ENCODE measurements at places on chromosomes 1 and 21. TPM values are rescaled to one million over a fixed set of nuclear protein-coding genes. Genes with fewer than 3 reads are reported as not detected.

DNA sequence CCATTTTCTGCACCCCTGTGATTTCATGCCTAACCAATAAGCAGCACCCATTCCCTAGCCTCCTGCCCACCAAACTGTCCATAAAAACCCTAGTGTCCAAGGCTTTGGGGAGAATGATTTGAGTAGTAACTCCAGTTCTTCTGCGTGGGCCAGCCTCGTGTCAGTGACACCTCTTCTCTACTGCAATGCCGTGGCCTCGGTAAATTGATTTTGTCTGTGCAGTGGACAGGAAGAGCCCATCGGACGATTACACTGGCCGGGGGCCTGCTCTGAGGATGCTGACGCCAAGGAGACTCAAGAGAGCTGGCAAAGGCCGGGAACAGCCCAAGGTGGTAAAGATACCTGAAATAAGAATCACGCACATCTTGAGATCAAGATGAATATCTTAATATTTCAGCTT is 29.3 kb downstream of the RSPH1 start:
- no peaks in the 10 kb centered on the region for H3K36me3 ChIP-seq
- H3K4me3 ChIP-seq, result no peak overlapping the region
- no peak overlapping the region for H3K27ac ChIP-seq

- no peak for DNase-seq
- H3K36me3 ChIP-seq, result no peaks in the 10 kb centered on the region
- H3K4me3 ChIP-seq, result no peak overlapping the region
- no peaks in the 10 kb centered on the region for H3K27me3 ChIP-seq
- no peak overlapping the region for H3K27ac ChIP-seq
Observed at GRCh38 chr1:113396102-113396501, 5.8 kb downstream of the MAGI3 start.

DNA sequence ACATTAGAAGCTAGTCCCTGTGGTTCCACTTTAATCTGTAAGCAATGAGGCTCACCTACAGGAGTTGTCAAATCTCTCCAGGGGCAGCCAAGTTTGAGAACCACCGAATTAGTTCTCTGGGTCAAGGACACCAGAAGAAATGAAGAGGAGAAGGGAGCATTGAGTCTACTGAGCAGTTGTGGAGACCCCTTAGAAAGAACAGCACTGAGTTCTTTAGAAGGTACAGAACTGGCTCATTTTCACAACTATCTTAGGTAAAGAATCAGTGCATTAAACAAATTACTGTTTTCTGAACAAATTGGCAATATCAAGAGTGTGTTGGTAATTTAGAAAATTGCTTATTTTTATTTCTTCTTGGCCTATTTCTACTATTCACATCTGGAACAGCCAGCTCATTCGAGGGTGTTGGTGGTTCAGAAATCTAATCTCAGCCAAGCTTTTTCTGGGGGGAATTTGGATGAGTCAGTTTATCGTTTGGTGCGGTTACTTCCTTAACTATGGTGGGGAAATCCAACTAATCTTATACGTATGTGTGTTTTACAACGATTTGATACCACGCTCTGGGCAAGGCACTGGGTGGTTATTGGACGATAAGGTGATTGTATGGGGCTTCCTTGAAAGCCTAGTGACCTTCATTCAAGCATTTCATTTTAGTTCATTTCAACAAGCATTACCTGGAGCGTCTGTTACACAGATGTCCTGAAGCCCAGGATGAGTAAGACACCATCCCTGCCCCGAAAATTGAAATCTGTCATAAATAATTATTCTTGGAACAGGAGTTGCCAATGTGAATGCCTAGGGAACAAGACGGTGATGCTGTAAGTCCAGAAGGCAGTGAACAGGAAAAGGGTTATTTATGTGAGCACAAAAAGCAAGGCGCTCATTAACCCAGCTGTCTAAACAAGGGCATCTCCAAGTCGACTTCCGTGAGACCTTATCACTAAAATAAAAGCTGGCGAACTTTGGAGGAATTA is 52.0 kb upstream of the TMPRSS2 start:
- H3K27ac ChIP-seq, result no peak overlapping the region
- no peak overlapping the region for H3K4me3 ChIP-seq
- no peaks in the 10 kb centered on the region for H3K36me3 ChIP-seq

DNA sequence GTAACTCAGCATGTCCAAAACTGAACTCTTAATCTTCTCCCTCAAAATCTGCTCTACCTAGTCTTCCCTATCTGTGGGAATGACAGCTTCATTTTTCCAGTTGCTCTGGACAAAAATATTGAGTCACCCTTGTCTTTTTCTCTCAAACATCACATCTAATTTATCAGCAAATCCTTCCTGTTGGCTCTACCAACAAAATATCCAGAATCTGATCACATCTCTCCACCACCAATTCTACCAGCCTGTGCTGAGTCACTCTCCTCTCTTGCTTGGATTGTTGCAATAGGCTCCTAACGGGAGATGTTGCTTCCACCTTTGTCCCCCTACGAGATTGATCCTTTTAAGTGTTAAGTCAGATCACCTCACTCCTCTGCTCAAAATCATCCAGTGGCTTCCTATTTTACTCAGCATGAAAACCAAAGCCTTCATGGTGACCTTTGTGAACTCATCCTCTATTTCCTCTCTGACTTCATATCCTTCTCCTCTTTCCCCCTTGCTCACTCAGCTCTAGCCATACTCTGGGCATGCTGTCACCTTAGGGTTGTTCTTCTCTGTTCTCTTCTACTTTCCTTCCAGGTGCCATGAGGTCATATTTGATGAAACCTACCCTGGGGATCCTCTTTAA is 21.5 kb upstream of the SMYD2 start:
- H3K27me3 ChIP-seq, result peaks cover 12% of the 10 kb centered on the region
- H3K36me3 ChIP-seq, result no peaks in the 10 kb centered on the region
- H3K27ac ChIP-seq, result no peak overlapping the region

DNA sequence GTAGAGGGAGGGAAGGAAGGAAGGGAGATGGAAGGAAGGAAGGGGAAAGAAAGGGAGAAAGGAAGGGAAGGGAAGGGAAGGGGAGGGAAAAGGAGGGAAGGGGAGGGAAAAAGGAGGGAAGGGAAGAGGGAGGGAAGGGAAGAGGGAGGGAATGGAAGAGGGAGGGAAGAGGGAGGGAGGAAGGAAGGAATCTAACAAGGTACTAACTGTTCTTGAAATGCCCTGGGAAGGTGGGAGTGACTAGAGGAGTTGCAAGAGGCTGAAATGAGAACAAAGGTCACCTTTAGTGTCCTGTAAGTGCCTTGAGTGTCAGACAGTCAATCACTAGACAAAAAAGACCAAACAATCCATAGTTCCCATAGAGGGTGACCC is 2.3 kb upstream of the ATP2B4 start:
- no peaks in the 10 kb centered on the region for H3K27me3 ChIP-seq
- no peak overlapping the region for H3K4me3 ChIP-seq
- no peak for DNase-seq
- peaks cover 24% of the 10 kb centered on the region for H3K4me1 ChIP-seq
- peak overlapping the region; percentile 13 for H3K27ac ChIP-seq

DNA sequence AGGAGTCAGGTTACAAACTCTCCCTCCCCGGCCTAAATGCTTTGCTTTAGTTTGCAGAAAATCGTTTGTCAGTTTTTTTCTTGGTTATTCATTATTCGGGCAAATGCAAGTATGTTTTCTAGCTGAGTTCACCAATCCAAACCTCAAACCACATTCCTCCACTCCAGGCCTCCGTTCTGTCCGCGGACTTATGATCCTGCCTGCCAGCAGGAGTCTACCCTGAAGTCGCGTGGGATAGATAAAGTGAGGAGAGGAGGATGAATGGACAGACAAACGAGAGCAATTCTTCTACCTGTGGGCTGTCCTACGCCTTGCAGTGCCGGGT is 1.3 kb downstream of the ADAMTS1 start:
- H3K4me3 ChIP-seq, result peak overlapping the region; percentile 83
- H3K4me1 ChIP-seq, result peaks cover 12% of the 10 kb centered on the region

DNA sequence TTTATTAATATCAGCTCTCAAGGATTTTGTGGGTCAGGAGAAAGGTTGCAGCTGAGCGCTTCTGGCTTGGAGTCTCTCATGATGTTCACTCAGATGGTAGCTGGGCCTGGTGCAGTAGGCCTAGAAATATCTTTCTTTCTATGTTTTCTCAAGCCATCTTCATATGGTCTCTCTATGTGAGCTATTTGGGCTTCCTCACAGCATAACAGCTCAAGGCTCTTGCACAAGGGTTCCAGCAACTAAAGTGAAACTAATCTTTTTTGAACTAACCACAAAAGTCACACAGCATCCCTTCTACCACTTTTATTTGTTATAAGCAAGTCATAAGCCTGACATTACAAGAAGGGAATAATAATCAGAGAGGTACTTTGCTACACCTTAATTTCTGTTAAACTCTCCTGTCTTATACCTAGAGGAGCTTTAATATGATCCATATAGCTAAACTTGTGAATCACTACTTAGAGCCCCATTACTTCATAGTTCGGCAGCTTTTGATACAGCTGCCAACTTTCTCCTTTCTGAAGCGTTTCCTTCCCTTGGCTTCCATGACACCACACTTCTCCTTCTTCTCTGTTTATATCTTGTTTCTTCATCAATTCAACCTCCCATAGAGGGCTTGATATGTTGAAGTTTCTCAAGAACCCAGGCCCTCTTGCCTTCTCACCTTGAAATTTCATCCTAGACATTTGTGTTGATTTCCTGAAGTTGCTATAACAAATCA is 720.2 kb downstream of the LTN1 start:
- H3K27me3 ChIP-seq, result no peaks in the 10 kb centered on the region
- H3K4me1 ChIP-seq, result no peaks in the 10 kb centered on the region
- no peak for DNase-seq
- no peaks in the 10 kb centered on the region for H3K36me3 ChIP-seq
- H3K4me3 ChIP-seq, result no peak overlapping the region

- DNase-seq, result peak; percentile 62
- H3K36me3 ChIP-seq, result no peaks in the 10 kb centered on the region
- H3K4me3 ChIP-seq, result no peak overlapping the region
- no peaks in the 10 kb centered on the region for H3K27me3 ChIP-seq
- peak overlapping the region; percentile 10 for H3K27ac ChIP-seq
Observed at GRCh38 chr21:42062236-42063022, 8.7 kb upstream of the UMODL1 start.

DNA sequence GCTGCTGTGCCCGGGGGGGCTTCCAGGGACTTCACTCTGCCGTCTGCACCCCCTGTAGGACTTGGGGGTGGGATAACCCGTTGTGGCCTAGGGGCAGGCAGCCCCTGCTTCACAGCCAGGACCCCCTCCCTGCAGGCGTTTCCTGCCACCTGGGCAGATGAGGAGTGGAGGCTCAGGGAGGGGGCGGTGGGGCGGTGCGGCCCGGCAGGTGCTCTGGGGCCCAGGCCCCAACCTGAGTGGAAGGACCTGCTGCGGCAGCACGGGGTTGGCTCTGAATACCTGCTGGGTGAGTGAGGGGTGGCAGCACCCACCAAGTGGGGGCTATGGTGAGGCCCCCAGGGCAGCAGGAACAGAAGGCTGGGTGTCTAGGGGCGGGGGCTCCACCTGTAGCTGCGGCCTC is 78.6 kb upstream of the TTC34 start:
- H3K27ac ChIP-seq, result no peak overlapping the region
- no peaks in the 10 kb centered on the region for H3K36me3 ChIP-seq
- H3K4me3 ChIP-seq, result no peak overlapping the region
- peaks cover 69% of the 10 kb centered on the region for H3K27me3 ChIP-seq
- H3K4me1 ChIP-seq, result no peaks in the 10 kb centered on the region
- DNase-seq, result no peak

DNA sequence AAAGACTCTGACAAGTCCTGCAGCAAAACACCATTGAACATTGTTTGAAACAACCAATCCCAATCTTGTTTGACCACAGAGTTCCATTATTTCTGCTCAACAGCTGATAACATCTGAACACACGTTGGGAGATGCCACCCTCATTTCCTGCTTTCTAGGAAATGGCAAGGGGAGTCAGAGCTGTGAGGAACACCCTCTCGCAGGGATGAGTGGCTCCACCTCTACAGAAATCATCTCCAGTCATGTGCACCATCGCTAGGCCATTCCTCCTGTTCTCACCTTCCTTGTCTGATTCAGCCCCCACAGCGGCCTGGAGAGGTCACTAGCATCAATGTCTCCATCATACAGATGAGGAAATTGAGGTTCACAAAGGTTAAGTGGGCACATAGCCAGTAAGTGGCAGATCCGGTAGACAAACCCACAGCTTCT is 22.4 kb upstream of the RUNX3 start:
- no peak for DNase-seq
- H3K36me3 ChIP-seq, result no peaks in the 10 kb centered on the region
- no peaks in the 10 kb centered on the region for H3K27me3 ChIP-seq
- H3K4me3 ChIP-seq, result no peak overlapping the region
- H3K4me1 ChIP-seq, result no peaks in the 10 kb centered on the region
- H3K27ac ChIP-seq, result no peak overlapping the region

GRCh38 chr1:176033881-176034280 is 173.2 kb downstream of the COP1 start:
- no peak overlapping the region for H3K4me3 ChIP-seq
- DNase-seq, result peak; percentile 58
- no peaks in the 10 kb centered on the region for H3K36me3 ChIP-seq
- peaks cover 5% of the 10 kb centered on the region for H3K4me1 ChIP-seq
- H3K27me3 ChIP-seq, result no peaks in the 10 kb centered on the region

DNA sequence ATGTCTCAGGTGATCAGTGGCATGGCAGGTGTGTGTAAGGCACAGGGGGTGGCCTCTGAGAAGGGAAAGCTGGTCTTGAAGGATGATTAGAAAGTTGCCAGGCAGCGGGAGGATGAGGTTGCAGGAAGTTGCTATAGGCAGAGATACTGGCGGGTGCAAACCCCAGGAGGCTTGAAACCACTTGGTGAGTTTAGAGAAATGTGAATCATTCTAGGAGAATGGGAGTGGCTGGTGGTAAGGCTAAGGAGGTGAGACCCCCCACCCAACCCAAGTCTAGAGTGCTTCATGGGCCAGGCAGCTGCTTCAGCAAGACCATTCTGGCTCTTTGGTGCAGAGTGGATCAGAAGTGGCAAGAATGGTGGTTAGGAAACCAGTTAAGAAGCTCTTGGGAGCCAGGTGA is 9.0 kb downstream of the SH2D2A start:
- H3K4me3 ChIP-seq, result no peak overlapping the region
- H3K36me3 ChIP-seq, result peaks cover 2% of the 10 kb centered on the region
- no peak overlapping the region for H3K27ac ChIP-seq
- H3K27me3 ChIP-seq, result no peaks in the 10 kb centered on the region
- no peak for DNase-seq
- H3K4me1 ChIP-seq, result no peaks in the 10 kb centered on the region

Gene PPIE
- polyA plus RNA-seq, result 70.0 TPM

Gene AGL
- polyA plus RNA-seq, result 20.2 TPM

Gene ABCD3
- polyA plus RNA-seq, result 42.7 TPM

Gene LMO4
- polyA plus RNA-seq, result 255 TPM

Gene KANK4
- polyA plus RNA-seq, result 10.9 TPM

Gene CHRM3
- polyA plus RNA-seq, result 2.5 TPM
